ENCODE measurements at places on chromosomes 3 and 15.
A peak's percentile ranks its signal among the peaks of the same experiment; 100 is the strongest.

DNA sequence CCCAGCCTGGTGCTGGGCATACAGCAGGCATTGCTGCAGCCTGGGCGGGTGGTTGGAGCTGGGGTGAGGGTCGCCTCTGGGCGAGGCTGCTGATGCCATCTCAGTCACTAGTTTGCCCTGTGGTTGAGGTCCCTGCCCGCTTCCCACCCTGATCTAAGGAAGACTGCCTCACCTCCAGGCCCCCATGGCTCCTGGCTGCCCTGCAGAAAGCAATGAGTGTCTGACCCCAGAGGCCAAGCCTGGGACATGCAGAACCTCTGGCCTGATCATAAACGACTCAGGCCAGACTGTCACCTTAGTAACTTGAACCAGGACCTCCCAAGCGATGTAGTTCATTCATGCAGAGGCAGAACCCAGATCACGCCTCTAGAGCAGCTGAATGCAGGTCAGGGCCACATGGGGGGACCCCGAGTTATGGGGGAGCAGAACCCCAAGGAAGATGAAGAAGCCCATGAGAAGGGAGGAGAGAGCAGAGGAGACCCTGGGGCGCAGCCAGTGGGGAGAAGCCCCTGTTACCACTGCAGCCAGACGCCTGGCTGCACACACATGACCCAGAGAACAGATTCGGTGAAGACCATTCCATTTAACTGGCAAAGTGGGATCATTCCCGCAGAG lies 213.9 kb downstream of the TBC1D2B start:
- no peak for DNase-seq

GRCh38 chr15:78085928-78086327 lies 6.4 kb upstream of the SH2D7 start:
- DNase-seq: no peak

- DNase-seq: no peak
These were observed 11.8 kb downstream of the CYFIP1 start for GRCh38 chr15:22968366-22968765.

DNA sequence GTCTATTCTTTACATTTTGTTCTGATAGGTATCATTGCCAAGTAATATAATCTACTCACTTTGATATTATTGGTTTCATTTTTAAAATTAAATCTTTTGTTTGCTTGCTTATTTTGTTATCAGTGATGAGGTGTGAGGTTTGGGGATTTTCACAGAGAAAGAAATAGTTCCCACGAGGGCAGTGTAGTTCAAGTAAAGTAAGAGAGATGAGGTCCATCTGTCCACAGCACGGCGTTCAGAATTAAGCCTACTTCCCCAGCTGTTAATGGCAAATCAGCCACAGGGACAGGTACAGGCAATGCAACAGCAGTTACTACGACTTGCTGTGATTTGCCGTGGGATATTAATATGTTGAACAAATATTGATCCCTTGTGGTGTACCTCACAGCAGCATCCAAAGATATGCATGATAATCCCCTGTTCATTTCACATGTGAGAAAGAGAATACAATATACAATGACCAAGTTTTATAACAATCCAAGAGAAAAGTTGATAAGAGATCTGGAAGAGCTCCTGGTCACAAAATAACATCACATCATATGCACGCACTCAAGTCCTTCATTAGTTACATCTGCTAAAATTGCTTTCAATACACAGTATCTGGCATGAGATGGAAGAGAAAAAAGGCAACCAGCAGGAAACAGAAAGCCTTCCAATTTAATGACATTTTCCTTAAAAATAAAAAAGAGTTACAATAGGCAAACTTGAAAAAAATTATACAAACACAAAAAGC lies 131.6 kb downstream of the TUSC7 start:
- DNase-seq: no peak

DNA sequence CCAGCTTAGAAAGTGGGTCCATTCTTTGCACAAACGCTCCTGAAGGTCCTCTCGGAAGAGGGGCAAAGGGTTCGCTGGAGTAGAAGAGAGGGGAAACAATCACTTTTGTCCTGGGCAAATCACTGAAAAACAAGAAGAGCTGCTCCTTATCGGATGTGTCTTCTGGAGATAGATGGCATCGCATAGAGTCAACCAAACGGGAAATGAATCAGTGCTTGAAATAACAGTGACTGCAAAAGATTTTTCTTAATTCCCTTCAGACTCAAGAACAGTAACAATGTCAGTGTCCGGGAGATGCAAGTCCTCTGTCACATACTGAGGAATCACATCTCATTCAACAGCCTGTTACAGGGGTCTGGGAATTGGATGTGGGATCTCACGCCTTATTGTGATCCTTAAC lies 78.8 kb upstream of the PCSK6 start:
- DNase-seq: no peak

- no peak for DNase-seq
These were observed 112.7 kb upstream of the PRR23C start for GRCh38 chr3:139157161-139157932.

GRCh38 chr15:59384507-59384906 lies 11.8 kb upstream of the MYO1E start:
- DNase-seq: peak; percentile 30

DNA sequence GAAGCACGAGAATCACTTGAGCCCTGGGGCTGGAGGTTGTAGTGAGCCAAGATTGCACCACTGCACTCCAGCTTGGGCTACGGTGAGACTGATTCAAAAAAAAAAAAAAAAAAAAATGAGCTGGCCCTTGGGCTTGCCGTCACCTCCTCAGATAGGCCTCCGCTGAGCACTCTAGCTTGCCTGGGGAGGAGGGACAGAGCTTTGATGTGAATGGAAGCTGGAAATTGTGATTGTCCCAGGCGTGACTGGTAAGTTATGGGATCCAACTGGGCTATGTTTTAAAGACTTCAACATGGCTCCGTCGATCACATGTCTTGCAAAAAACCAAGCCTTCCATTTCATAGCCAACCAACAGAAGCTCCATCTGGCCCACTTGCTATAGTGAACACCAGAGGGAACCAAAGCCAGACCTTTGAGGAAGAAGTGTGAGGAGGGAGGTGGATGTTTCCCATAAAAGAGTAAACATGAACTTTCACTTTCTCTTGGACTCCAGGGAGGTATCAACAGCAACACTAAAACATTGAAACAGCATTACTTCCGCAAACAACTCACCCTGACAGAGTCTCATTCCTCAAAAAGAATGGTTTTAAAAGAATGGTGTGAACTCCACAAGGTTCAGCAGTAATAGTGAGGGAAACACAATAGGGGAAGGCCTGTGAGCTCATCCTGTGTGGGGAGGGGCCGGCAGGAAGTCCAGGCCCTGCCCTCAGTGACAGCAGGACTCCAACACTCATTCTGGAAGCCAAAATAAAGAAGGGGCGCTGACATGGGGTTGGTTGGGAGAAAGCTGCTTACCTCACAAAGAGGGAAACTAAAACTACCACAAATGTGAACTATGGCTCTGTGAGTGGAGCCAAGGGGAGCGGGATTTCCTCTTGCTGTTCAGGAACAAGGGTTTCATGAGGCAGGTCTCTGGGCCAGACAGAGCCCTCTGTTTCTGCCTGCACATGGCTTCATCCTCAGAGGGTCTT lies 59.2 kb upstream of the IL12A start:
- DNase-seq: peak; percentile 26

GRCh38 chr3:129211772-129212171 lies 28.1 kb upstream of the CNBP start:
- DNase-seq: no peak

- DNase-seq: no peak
These were observed 75.7 kb upstream of the FAM3D start for GRCh38 chr3:58742239-58742638.

GRCh38 chr3:192090586-192090985 lies 629.6 kb downstream of the PYDC2 start:
- no peak for DNase-seq

DNA sequence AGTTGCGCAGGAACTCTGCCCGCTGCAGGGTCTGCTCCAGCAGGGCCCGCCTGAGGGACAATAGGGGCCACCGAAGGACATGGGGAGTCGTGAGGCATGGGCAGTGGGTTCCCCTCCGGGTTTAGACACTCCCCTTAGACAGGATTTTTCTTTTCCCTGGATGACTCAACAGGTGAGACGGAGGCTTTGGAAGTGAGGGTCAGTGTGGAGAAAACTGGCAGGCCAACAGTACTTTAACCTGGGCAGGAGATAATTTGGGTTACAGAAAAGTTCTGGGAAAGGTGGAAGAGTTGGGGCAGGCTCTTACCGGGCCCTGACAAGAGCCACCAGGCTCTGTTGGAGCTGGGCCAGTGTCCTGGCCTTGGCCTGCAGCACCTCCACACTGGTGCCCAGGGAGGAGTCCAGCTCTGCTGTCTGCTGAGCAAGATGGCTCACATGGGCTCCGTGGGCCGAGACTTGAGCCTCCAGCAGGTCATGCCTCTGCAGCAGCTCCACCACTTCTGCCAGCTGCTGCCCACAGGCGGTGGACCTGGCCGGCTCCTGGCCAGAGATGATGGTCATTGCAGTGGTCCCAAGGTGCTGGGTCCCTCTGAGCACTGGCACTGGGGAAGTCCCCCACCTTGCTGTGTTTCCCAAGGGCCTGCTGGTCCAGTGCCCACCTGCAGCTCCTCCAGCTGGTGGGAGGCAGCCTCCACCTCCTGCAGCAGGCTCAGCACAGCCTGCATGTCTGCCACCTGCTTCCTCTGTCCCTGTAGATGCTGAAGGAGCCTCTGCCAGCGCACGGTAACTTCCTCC lies 11.0 kb downstream of the SPTBN5 start:
- no peak for DNase-seq

DNA sequence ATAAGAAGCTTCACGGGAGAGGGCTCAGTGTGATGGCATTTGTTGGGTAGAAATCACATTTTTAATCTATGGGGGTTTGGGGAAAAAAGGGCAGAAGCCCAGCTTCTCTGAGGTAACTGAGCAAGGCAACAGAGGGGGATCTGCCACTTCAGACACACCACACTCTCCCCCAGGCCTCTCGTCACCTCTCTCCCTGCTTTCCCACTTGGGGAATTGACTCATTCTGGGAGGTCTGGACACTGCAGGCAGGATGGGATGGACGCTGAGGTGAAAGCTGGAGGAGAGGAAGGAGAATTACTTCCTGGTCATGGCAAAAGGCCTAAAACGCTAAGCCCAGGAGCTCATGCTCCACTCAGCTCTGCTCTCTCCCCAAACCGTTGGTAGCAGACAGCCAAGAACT lies 33.2 kb downstream of the MYO5C start:
- no peak for DNase-seq

DNA sequence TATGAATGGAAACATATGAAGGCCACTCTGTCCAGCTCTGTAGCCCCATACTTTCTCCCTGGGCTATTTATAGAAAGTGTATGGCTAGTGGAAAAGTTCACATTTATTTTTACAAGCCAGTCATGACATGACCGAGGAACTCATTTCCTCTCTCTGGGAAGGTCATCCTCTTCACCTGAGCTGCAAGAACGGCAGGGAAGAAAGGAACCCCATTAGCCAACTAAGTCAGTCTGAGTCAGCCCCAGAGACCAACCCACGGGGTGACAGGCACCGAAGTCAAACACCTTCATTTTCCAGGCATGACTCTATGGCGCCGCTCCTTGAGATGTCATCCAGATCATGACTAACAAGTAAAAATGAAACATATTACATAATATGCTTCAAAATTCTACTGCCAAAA lies 4.8 kb downstream of the PAQR9 start:
- no peak for DNase-seq

- DNase-seq: no peak
These were observed 28.8 kb downstream of the PCNP start for GRCh38 chr3:101602731-101603130.

- DNase-seq: no peak
These were observed 404.4 kb upstream of the NECTIN3 start for GRCh38 chr3:110667216-110667615.

DNA sequence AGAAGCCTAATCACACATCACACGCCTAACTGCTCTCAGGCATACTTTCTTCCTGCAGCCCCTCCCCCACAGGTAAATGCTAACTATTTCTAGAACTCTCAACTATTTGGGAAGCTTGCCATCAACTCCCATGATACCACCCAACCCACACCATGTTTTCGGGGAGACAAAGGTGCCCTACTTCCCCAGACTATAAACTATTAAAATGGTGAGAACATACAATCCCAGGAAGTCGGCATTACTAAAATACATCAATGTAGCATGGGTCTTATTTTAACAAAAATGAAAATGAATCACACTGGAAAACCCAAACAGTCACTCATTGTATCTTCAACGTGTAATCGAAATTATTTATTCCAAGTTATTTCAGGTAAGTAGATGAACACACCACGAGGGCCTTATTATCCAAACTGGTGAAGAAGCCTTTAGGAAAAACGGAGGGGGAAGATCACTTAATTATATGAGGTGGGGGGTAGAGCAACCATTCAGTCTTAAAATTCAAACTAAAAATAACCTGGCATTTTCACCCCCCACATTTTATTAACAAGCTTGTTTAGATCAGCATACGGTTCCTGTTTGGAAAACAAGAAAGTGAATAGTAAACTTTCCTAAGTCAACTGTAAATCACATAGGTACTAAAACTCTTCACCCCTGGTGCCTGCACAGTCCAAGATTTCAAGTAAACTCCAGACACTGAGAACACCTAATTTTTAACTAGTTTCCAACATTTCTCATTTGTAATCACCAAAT lies 1.9 kb downstream of the TBL1XR1 start:
- peak; percentile 31 for DNase-seq

DNA sequence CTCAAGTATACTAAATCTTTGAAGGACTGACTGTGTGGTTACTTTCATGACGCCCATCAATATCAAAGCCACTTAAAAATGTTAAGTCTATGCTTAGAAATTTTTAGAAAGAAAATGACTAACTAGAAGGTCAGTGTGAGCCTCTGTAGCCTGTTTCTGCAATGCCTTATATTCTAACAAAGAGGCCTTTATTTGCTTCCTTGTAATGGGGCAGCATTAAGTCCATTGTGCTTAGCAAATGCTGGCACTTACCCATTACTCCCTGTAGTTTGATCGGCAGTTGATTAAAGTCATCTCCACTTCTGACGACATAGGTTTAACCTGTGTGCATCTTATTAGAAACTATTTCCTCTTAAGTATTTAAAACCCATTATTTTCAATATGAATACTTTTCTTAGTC lies 91.6 kb upstream of the FAM98B start:
- no peak for DNase-seq

DNA sequence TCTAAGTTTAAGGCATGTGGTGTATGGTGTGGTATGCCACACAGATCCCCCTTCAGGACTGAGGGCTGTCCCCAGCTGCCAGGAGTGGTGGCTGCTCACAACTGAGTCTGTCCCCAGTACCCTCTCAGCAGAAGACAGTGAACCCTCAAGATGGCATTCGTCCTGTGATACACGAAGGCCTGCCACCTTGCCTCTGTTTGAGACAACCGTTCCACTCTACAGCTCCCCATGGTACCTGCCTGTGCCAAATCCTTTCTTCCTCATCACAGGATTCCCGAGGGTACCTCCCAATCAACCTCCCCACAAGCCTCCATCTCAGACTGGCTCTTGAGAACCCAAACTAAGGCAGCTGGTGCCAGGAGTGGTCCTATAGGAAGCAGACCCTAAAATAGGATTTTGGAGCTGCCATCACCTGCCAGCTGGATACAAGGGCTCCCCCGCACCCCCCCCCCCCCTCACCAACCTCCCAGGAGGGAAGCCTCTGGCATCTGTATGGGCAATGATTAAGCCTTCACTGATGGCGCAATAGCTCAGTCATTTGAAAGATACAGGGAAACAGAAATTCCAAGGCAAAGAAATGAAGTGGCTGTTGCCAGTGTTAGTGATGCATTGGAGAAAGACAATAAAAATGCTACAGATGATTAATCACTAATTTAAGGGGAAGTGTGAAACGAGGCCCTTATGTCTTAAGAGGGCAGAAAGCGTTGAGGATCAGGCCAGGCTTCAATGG lies 230.0 kb upstream of the LYSMD4 start:
- DNase-seq: no peak

GRCh38 chr3:189233225-189233858 lies 61.6 kb downstream of the TPRG1 start:
- DNase-seq: peak; percentile 4

- peak; percentile 95 for DNase-seq
These were observed at the start of gene DPP8 for GRCh38 chr15:65516997-65517865. Gene DPP8 (minus strand): TSS chr15:65517689. CDS start chr15:65512553, 5,136 bp downstream.

Measured in CD4-positive, alpha-beta T cell treated with Interleukin-21 for 1 hour (primary cell).